ACHN (cell line): ENCODE measurements at places on chromosomes 7 and 10.

DNA sequence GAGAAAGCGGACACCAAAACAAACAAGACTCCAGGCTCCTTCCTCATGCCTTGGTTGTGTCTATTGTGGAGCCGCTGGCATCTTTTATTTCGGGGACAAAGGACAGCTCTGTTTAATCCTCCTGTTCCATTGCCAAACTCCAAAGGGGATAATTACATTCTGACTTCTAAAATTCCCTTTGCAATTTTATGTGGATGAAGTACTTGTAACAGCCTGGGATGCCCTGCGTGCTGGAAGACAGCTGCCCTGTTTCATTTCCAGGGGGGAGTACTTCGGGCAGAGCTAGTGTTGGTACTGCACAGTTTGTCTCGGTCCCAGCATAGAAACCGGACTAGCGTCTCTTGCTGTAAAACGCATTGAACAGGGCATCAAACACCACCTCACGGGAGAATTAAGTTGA lies 90.9 kb downstream of the BAMBI start:
- DNase-seq, result no peak

DNA sequence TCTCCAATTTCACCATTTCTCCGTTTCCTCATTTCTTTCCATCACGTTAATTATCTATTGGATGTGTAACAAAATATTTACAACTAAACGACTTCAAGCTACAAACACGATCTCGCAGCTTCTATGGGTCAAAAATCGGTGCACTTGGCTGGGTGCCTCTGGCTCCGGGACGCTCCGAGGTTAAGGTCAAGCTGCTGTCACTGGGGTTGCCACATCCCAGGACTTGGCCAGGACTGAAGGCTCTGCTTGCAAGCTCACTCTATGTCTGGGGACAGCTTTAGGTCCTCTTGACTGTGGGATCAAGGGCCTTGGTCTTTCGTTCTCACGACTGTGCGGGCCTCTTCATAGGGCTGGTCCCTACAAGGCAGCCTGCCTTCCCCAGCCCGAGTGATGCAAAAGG lies 159.7 kb downstream of the CCDC3 start:
- DNase-seq, result no peak

DNA sequence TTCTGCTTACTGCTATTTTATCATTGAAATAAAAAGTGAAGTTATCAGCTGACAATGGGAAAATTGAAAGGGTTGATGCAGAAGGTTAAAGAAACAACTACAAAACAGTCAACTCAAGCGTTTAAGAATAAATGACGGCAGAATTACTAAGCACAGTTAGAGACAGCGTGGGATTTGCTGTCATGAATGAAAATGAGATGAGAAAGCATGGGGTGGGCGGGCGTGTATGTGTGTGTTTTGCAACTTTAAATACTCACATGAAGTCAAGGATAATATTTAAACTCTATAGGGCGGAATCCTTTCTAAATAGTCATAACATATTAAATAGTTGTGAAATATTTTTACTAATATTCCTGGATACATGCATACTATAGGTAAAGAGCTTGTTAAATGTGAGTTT lies 450.8 kb downstream of the ETV1 start:
- DNase-seq, result no peak

GRCh38 chr10:84613336-84614021 lies 285.1 kb downstream of the CCSER2 start:
- DNase-seq, result peak; percentile 53

DNA sequence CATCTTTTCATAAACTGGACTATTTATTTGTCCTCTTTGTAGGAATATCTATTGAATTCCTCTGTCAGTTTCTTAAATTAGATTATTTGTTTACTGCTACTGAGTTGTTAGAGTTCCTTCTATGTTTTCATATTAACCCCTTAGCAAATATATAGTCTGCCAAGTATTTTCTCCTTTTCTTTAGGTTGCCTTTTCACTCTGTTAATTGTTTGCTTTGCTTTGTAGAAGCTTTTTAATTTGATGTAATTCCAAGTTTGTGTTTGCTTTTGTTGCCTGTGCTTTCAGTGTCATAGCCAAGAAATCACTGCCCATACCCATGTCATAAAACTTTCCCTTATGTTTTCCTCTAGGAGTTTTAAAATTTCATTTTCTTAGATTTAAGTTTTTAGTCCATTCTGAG lies 256.2 kb upstream of the SEMA3A start:
- no peak for DNase-seq

DNA sequence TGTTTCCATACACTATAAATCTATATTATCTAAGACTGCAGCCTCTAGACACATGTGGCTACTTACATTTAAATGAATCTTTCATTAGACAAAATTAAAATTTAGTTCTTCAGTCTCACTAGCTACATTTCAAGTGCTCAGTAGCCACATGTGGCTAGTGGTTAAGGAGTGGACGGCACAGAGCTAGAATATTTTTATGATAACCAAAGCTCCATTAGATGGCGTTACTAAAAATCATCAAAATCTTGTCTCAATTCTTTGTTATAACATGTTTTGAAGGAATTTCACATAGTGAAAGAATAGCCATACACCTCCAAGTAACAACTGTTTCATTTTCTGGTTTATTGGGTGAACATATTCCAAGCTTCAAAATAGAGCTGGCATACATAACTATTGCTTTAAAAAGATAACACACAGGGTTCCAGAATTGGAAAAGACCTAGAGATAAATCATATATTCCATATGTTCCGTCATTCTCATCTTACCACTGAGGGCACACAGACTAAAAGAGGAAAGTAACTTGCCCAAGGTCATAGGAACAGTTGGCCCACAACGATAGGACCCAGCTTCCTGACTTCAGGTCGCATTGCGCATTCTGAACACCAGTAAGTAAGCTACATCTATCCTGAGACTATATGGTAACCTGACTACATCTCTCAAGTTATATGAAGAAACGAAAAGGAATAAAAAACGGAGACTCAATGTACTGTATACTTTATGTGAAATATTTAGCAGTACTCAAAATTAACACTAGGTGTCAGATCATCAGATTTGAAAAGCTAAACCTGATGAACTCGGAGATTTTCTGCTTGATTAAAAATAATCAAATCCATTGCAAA lies 66.6 kb downstream of the CAV1 start:
- peak; percentile 76 for DNase-seq
